ENCODE measurements at places on chromosomes 3 and 15.

GRCh38 chr3:69203631-69204314 lies 81.4 kb upstream of the LMOD3 start:
- DNase-seq: no peak

- no peak for DNase-seq
These were observed 257.7 kb upstream of the UBE2E1 start for GRCh38 chr3:23547905-23548650.

GRCh38 chr15:80977627-80978036 lies 12.0 kb downstream of the MESD start:
- DNase-seq: no peak

- DNase-seq: no peak
These were observed 607.5 kb upstream of the DPPA4 start for GRCh38 chr3:109944836-109945235.

DNA sequence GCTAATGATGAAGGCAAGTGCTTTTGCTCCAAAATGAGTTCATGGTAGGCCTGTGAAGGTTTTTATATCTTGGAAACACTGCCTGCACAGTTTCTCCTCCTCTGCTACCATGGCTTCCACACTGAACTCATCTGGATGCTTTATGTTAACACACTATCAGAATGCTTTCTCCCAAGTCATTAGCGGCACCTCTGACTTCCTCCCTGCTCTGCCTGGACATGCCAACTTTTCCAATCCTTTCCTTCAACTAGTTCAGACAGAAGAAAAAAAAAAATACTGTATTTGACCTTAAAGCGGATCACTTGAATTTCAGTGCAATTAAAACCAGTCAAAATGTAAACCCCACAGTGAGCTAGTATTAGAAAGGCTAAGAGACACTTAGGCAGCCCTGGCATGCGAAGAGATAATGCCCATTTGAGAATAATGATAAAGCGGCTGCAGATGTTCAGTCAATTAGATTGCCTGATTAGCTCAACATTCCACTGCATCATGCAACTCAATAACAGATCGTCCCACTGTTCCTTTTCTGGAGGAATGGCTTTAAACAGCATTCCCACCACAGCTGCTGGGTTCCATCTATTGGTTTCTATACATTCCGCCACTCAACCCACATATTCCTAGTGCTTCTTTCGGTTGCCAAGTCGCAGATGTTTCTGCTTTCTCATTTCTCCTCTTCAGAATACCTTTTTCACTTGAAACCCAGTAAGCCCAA lies 51.7 kb downstream of the CNTN3 start:
- no peak for DNase-seq

DNA sequence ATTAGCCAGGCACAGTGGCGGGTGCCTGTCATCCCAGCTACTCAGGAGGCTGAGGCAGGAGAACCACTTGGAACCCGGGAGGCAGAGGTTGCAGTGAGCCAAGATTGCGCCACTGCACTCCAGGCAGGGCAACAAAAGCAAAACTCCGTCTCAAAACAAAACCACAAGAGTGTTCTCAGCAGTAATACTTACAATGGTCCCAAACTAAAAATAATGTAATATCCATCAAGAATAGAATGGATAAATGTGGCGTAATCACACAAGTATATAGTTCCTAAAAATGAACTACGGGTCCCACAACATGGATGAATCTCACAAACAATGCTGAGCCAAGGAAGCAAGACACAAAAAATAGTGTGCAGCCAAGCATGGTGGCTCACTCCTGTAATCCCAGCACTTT lies 39.2 kb downstream of the STAG1 start:
- DNase-seq: no peak

DNA sequence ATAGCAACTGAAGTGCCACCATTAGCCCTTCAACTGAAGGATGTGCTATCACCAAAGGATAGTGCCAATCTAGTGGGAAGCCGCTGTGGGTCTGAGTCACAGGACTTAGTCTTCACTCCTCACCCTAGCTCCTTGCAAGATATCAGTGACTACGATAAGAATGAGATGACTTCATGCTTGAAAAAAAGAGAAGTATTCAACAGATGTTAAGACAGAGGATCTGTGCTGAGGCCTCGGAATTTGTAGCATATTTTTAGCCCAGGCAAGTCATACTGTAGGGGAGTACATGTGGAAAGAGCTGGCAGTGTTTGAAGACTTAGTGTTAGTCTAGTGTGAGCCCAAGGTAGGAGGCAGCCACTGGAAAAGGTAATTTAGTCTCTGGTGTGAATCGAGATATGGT lies 270.7 kb upstream of the LRTM1 start:
- no peak for DNase-seq

- DNase-seq: no peak
These were observed 19.8 kb downstream of the MRPS11 start for GRCh38 chr15:88487178-88487795.

DNA sequence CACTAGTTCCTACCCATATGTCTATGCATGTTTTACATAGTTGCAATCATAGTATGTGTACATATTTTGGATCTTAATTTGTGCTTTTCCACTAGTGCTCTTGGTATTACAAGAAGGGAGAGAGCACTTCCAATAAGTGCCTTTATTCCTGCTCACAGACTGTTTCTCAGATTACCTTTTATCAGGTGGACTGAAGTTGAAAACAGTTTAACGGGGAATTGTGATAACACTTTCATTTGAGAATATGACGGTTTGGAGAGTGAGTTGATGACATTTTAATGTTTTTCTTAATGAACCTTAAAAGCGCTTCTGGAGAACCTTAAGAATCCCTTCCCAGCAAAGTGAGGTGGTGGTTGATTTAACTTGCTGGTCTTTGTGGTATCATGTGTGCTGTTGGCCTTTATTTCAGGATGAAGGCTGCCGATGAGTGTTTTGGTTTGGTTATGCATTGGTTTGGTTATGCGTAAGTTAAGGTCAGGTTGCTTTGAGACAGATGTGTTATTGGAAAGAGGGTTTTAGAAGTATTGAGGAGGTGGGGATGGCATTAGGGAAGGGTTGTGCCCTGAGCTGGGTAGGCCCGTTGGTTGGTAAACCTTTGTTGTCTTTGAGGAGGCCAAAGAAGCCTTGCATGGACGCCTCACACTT lies 2.8 kb downstream of the EDEM1 start:
- no peak for DNase-seq

- DNase-seq: no peak
These were observed 163.0 kb upstream of the TMCO5A start for GRCh38 chr15:37771465-37771864.

DNA sequence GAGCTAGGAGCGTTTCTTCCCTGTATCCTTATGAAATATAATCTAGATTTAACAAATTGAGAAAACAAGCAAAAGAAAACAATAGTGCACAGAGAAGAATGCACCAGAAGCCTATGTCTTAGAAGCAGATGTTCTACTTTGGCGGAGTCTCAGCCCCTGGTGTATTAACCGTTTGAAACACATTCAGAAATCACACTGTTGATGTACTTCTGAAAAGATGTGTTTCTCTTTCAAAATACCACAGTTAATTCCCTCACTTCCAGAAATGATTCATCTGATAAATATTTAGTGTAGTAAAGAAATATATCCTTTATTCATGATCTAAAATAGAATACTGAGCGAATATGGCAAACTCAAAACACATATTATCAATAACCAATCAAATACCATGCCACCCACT lies 77.7 kb downstream of the CBLB start:
- DNase-seq: no peak

DNA sequence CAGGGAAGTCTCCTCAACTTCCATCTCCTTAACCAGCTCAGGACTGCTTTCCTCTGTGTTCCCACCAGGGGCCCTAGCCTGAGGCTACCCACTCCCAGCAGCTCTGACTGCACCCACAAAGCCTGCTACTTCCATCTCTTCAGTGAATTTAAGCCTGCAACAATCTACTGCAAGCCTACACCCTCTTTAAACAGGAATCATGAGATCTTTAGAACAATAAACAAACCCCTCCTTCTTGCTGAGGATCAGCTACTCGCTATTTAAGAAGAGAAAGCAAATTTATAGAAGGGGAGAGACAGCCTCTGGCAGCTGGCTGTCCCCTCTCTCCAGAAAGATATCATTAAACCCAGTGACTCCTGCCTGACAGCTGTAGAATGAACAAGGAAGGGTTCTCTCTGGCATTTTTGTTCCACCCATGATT lies 51.9 kb downstream of the ARHGAP31 start:
- no peak for DNase-seq

DNA sequence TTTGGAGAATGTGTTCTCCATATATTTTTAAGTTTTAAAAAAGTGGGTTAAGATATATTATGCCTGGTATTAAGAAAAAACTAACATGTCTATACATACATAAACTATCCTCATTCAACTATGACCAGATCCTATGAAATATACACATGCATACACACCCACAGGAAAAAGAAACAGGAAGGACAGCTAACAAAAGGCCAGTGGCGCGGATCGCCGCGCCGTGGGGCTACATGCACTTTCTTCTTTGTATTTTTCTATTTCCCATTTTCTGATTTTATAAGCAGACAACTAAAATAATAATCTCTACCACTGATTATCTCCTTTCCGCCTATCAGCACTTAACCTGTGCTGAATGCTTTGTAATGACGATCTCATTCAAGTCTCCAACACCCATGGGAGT lies 160.1 kb downstream of the OR4M2 start:
- no peak for DNase-seq

- DNase-seq: no peak
These were observed 2.0 kb upstream of the CLDN16 start for GRCh38 chr3:190385731-190386688.
